CD4-positive, alpha-beta T cell treated with Interleukin-4 for 1 hour (primary cell): ENCODE measurements at places on chromosomes 11 and 22.

DNA sequence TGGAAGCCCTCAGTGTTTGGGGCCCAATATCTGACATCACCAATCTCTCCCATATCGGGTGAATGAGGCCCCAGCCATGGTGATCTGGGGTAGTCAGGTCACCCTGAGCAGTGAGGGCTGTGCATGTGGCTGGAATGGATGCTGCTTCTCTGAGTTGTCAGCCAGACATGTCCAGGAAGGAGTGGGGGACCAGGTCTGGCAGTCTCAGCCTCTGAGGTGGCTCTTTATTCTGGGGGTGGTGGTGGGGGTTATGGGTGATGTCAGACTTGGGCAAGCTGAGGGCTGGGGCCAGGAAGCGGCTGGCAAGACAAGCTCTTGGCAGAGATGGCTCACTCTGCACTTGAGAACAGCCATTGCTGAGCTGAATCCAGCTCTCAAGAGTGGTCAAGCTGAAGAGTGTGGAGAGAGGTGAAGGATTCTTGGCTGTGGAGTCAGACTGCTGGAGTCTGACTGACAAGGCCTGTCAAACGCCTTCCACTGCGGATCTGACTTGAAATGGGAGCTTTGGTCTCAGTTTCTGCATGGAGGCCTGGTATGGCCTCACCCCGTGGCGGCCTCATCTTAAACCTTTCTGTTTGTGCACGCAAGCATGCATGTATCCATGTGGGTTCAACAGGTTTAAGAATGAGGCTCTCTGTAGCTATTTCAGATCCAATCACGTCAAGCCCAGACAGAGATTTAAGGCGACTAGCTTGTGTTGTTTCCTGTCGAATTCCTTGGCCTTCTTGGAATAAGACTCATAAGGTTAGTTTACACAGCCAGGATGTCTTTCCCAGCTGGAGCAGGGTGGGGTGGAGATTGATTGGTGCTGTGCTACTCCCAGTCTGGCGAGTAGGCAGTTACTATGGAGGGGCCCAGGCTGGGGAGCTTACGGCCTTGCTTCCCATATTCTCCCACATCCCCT lies 83.9 kb upstream of the TIMP3 start:
- DNase-seq = no peak

- no peak for DNase-seq
Measured at GRCh38 chr22:46056546-46057245, 79.7 kb upstream of the WNT7B start.

DNA sequence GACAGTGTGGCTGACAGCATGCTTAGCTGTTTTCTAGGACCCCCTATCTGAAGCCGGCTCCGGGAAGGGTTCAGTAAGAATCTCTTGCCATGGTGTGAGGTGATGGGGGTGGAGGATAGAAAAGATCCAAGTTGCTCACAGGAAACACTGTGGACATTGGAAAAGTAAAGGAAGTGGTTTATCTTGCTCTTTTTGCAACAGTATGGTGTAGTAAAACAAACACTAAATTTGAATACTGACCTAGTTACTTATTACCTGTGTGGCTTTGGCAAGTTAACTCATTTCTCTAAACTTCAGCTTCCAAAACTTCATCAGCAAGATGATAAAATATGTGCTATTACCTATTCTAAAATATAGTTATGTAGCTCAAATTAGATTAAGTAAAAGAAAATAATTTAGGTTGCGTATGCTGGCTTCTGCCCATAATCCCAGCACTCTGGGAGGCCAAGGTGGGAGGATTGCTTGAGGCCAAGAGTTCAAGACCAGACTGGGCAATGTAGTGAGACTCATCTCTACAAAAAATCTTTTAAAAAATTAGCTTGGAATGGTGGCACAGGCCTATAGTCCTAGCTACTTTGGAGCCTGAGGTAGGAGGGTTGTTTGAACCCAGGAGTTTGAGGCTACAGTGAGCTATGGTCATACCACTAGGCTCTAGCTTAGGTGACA lies 51.6 kb upstream of the APOA1 start:
- DNase-seq = no peak

DNA sequence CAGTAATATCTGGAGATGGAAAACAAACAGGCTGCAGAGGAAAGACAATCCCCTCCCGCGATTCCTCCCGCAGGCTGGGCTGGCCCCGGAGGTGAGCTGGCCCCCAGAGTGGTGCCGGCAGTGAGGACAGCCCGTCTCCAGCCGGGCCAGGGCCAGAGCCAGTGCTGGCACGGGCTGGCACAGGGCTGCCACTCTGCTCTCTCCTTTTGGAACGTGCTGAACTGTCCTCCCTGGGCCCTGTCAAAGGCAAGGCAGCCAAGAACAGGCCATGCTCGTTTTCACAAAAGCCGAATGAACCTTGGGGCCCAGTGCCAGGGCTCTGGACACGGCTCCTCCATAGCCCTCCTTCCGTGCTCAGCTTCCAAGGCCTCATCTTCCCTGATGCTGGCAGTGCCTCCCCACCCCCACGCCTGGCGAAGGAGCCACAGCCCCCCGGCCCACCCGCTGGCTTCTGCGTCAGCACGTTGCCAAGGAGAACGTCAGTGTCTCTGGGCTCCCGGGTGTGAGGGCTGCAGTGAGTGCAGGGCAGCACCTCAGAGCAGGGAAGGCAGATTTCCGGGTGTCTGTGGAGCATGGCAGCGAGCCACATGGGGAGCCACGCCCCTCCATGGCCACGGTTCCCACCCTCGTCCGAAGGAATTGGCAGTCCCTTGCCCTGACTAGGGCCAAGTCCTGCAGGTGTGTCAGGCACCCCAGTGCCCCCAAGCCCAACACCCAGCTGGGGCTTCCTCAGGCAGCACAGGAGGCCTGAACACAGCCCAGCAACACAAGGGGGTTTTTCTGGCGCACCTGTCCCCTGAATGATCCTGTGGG lies 28.6 kb downstream of the GNAZ start:
- DNase-seq = no peak

GRCh38 chr22:46763051-46763705 lies 728 bp downstream of the TBC1D22A start:
- DNase-seq = peak; percentile 54

DNA sequence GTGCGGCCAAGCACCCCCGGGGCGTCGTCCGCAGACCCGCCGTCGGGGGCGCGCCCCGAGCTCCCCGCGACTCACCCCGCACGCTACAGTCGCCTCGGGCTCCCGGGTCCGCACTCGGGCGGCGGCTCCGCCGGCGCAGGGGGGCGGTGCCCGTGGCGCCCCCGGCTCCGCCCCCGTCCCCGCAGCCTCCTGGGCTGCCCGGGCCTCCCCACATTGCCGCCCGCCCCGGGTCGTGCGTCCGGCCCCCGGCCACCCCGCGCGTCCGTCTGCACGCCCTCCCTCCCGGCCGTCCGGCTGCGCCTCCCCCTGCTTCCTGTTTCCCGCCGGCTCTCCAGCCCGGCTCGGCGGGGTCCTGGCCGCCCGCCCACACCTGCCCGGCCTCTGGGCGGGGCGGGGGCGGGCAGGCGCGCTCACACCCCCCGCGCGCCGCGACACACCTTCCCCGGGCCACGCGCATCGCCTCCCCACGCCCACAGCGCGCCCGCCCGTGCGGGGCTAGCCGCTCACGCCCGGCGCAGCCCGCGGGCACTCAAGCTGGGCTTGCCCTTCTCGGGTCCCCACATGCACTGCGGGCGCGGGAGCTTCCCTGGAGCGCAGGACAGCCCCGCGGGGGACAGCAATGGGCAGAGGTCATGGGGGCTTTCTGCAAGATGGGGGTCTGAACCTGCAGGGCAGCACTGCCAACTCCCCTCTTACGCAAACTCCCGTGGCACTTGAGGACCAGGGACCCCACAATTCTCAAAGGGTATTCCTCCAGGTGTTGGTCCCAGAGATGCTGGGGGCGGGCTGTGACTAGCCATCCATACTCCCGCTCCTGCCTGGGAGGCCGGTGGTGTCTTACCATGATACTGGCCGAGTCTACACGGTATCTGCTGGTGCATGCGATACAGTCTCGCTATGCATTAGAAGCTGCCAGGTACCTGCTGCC lies at the start of gene CARD10:
Gene CARD10, minus strand, starts transcription at position 148 of the 928 bp plus-strand sequence. CDS start 215 bp downstream, outside the sequence.
- DNase-seq = no peak

DNA sequence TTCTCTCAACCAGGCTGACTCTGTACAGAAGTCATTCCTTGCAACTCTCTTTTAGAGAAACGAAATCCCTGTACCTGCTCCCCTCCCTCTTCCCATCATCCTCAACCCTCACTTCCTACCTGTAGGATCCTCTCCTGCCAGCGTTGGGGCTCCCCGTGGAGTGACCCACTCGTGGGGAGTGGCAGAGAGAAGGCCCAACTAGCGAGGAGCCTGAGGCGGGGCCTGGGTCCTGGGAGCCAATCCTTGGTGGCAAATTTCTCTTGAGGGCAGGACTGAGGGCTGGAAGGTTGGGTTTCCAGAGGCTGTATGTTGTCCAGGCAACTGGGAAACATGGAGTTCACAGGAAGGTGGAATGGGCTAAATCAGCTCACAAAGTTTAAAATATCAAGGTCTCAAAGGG lies 10.4 kb downstream of the NHERF4 start:
- no peak for DNase-seq

DNA sequence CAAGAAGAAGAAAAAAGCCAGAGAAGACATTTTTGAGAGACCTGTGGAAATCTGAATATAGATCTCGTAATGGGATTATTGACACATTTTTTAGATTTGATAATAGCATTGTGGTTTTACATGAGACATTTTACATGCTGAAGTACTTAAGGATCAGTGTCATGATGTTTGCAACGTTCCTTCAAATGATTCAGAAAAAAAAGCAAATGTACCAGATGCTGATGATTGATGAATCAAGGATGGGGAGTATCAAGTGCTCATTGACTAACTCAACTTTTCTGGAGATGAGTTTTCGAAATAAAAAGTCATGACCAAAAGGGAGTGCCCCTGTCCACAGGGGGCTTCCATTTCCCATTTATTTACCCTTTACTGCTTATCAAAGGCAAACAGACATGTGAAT lies 207.0 kb upstream of the SORL1-AS1 start:
- DNase-seq = no peak

- DNase-seq = no peak
Measured at GRCh38 chr22:25100948-25101347, 98.7 kb upstream of the CRYBB3 start.

GRCh38 chr11:1481483-1481825 lies 5.1 kb downstream of the MOB2 start:
- no peak for DNase-seq

GRCh38 chr11:12164061-12165014 lies 53.9 kb downstream of the MICAL2 start:
- no peak for DNase-seq

- no peak for DNase-seq
Measured at GRCh38 chr11:134573857-134574256, 161.8 kb upstream of the B3GAT1 start.
